ENCODE measurements at places on chromosomes 1 and 21.
A peak's percentile ranks its signal among the peaks of the same experiment; 100 is the strongest.

DNA sequence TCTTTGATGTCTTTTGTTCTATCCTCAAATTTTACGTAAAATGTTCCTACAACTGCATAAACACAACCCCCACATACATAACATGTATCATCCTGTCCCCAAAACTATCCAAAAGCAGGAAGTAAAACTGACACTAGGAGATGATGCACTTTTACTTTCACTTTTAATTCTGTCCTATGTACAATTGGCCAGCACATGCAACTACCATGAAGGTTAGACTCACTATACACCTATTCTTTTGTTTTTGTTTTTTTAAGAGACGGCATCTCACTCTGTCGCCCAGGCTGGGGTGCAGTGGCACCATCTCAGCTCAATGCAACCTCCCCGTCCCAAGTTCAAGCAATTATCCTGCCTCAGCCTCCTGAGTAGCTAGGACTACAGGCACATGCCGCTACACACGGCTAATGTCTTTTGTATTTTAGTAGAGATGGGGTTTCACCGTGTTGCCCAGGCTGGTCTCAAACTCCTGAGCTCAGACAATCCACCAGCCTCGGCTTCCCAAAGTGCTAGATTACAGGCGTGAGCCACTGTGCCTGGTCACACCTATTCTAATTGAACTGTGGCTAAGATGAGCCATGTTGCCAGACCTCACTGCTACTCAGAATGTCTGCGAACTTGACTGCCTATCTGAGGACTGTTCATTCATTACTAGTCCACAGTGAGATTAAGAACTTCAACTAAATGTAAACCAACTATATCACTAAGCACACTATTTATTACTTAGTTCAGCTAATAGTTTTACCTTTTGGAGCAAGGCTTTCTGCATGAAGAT is 48.0 kb downstream of the TOR3A start:
- no peak for DNase-seq

DNA sequence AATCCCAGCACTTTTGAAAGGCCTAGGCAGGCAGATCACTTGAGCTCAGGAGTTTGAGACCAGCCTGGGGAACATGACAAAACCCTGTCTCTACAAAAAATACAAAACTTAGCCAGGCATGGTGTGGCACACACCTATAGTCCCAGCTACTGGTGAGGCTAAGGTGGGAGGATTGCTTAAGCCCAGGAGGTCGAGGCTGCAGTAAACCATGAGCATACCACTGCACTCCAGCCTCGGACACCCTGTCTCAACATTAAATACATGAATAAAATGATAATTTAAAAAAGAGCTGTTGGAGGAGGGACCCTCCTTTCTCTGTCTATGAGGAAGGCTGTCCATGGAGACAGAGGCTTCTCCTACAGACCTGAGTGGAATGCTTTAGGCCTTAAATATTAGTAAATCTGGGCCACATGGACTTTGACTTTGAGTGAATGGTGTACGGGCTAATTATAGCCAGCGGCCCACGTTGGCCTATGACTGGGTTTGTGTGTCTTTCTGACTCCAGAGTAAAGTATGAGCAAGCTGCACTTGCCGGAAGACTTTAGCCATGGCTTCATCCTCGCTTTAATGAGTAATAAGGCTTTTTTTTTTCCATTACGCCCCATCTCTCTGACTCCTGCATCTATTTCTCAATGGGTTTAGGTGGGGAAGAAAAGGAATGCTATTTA is 21.3 kb downstream of the RAB3B start:
- DNase-seq, result no peak

DNA sequence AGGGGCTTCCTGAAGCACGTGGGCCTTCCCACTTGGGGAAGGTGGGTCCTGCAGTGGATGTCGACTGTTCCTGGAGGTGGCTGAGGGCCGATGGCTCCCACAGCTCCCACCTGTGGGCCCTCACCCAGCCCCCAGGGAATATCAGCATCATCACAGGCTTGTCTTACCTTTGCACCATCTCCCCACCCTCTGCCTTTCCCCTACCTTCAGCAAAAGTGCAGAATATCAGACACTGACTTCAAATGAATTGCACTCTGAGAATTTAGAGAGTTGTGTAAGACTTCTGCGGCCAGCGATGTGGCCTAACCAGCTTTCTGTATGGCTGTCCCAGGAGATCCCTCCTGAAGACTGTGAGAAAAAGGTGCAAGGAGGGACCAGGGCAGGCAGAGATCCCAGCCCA is 105.4 kb downstream of the PRDM2 start:
- no peak for DNase-seq

DNA sequence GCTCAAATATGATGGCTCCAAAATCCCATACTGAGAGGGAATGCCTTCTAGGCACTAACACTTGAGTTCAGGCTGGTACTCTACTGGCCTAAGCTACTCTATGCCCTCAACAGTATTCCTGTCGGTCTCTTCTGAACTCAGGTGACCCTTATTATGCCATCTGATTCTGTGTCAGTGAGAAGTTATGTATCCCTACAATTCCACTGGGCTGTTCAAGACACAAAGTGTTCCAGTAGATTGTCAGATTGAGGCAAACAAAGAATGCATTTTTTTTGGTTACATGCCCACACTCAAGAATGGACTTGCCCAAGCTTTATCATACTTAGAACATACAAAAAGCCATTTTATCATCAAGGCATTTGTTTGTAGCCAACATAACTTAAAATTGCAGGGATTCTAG is 553.8 kb upstream of the PRMT6 start:
- DNase-seq, result no peak

- DNase-seq, result no peak
Observed at GRCh38 chr1:182170891-182171461, 109.5 kb upstream of the ZNF648 start.

DNA sequence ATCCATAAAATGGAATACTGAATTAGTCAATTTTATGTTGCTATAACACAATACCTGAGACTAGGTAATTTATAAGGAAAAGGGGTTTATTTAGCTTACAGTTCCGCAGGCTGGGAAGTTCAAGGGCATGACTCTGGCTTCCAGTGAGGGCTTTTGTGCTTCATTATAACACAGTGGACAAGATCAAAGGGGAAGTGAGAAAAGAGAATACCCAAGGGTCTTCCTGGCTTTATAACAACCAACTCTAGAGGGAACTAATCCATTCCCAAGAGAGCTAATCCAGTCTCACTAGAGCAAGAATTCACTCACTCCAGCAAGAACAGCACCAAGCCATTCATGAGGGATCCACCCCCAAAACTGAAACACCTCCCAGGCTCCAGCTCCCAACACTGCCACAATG is 3.1 kb downstream of the KIFAP3 start:
- no peak for DNase-seq

DNA sequence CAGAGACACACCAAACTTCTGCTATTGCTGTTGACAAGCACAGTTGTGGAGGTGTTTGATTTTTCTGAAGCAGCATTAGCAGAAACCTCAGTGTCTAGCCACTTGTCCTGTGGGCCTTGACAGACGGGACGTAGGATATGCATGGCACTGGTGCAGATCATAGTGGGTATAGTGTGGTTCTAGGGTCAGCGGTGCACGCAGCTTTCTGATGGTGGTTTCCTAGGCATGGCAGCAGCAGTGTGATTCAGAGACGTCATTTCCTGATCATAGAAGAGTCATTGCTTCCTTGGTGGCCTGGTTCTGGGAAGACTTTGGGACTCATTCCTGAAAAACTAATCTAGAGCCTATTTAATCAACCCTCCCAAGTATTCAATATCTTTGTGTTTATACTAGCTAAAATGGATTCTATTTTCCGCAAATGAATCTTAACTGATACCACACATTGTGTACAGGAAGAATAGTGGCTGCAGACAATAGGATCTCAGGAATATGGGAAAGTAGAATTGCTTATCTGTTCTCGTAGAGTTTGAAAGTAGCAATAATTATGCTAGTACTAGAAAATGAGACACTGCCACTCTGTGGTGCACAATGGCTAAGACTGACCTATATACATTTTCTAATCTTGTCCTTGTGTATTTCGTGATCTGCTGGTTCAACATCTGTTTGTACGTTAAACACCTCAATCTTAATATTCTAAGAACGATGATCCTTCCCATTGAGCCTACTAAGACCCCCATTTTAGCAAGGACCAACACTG is 2.8 kb upstream of the USP1 start:
- DNase-seq, result no peak

DNA sequence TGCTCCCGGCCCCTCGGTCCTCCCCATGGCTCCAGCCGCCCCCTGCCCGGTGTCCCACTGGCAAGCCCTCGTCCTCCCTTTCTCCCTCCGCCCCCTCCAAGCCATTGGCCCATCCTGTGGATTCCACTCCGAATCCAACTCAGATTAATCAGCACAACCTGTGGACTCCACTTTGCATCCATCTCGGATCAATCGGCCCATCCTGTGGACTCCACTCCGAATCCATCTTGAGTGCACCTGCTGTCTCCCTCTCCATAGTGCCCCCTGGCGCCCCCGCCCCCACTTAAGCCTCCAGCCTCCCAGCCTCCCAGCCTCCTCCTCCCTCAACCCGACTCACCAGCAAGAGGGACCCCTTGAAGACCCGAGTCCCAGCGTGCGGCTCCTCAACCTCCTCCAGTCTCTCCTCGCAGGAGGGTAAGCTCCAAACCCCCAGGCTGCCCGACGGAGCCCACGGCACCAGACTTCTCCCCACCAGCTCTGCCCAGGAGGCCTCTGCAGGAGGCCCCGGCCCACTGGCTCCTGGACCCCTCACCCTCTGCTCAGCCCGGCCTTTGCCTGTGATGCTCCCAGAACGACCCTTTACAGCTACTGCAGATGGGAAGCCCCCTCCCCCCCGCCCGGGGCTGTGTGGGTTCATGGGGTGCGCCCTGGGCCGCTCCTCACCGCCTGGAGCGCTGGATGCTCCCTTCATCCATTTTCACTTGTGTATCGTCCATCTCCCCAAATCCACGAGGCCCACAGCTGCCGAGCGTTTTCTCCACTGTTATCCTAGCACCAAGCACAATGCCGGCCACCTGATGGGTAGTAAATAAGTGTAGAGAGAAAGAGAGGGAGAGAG is 40.6 kb upstream of the TSPEAR start:
- DNase-seq, result no peak

GRCh38 chr1:205256951-205257625 is 29.3 kb downstream of the TMCC2 start:
- no peak for DNase-seq

- DNase-seq, result no peak
Observed at GRCh38 chr1:236457775-236458174, 63.7 kb downstream of the EDARADD start.

GRCh38 chr1:78004719-78005447 is at the start of gene DNAJB4:
TSS of gene DNAJB4 (plus strand) at chr1:78004939. CDS start at chr1:78005111, 172 bp downstream.
- DNase-seq, result peak; percentile 50

- DNase-seq, result no peak
Observed at GRCh38 chr1:56074007-56074651, 505.2 kb downstream of the PLPP3 start.

DNA sequence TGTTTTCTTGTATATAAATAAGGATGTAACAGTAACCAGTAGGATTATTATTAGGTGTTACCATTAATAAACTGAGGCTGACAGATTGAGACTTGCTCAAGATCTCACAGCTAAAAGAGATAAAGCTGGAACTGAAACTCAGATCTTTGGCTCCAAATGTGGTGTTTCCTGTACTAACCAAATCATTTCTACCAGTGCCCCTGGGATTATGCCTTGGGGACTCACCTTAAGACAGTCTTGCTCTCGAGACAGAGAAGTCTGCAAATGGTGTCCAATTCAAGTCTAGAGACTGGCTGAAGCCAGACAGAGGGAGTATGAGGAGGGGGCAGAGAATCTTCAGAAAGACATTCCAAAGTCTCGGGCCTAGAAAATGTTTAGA is 593 bp upstream of the CD53 start:
- DNase-seq, result no peak

GRCh38 chr1:173476665-173477285 is 360 bp upstream of the PRDX6 start:
- peak; percentile 78 for DNase-seq

DNA sequence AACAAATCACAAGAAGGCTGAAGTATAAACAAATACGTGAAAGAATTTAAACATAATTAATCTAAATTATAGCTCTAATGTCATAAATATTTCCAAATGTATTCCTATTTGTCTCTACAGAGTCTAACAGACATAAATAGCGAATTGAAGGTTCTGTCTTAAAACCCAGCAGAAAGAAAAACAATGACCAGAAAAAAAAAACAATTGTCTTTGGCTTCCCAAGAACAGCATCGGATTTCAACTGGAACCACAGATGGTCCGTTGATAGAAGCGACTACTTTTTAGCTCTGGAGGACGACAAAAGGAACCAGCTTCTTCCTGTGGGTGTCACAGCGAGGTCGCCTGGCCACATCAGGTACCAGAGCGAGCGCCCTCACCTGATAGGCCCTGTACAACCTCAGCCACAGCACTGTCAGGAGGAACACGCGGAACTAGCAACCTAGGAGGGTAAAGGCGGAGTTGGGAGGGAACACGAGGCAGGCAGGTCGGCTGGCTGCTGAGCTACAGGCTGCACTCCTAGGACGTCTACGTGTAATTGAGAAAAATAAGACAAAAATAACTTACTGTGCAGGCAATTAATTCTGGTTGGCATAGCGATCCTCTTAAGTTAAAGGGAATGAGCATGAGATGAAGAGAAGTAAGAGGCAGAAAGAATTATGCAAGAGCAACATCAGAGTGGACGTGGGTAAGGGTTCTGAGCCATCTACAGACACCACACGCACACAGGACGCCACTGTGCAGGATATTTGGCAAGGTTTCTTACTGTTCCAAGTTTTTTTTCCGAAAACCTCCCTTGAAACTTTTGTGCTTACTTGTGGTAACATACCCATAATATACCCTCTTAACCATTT is 16.7 kb upstream of the PRDM15 start:
- DNase-seq, result peak; percentile 59

DNA sequence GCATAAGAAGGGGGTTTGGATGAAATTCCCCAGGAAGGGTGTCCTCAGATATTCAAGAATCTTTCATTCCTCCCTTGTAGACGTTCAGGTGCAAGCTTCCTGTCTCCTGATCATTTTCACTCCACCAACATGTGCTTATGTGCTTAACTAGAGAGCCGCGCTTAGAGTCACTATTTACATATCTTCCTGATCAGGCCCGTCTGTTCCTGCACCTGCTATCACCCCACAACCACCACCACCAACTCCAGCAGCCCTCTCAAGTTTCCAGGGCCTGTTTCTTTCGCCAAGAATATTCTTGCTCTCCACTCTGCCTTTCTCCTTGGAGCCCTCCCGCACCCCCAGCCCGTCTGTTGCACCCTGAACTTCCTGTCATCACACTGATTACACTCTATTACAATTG is 113.4 kb downstream of the SPSB1 start:
- no peak for DNase-seq

DNA sequence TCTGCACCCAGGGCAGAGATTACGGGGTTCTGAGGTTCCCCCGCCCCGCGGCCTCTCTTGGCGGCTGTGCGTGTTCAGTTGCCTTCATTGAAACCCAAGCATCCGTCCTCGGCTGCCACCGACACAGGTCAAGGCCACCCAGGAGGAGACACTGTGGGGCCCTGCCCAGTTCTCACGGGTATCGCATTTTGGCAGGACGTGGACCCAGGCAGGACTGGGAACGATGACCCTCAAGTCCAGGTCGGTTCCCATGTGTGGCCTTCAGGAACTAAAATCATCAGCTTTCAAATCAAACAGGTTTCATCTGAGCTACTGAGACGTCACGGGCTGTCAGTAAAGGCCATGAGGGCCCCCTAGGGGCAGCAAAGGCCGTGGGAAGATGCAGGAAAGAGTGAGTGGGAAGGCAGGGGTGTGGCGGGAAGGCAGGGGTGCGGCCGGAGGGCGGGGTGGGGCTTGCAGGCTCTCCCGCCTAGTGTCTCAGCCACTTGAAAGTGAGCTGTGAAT is 7.0 kb upstream of the C1orf174 start:
- DNase-seq, result no peak
